Stimulated activated CD4-positive, alpha-beta T cell treated with anti-CD3 and anti-CD28 coated beads, Interleukin-1b, Interleukin-23, amount 100 ng/mL, for 1 hour (primary cell): ENCODE measurements at places on chromosomes 4 and X.

DNA sequence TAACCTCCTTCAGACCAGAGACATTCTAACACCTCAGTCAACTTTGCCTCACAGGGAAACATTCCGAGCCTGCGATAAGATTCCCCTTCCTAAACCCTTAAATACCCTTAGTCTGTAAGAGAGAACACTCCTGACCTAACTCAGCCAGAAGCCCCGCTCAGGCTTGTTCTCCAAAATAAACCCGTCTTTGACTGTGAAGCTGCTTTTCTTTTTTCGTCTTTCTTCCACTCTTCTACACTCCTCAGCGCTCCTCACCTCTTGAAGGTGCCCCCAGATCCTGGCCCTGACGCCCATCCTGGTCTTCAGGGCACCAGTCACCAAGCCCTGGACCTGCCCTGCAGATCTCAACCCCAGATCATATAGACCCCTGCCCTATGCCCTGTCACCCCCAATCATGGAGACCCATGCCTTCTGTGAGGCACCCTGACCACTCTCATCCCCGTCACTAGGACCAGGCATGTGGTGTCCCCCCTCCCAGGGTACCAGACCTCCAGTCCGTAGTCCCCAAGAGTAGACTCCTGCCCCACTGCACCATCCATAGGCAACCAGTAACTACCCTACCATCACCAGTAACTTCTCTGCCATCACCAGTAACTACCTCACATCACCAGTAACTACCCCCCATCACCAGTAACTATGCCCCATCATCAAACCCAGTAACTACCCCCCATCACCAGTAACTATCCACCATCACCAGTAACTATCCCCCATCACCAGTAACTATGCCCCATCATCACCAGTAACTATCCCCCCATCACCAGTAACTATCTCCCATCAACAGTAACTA is 3.5 kb downstream of the ASMTL start:
- DNase-seq = no peak

DNA sequence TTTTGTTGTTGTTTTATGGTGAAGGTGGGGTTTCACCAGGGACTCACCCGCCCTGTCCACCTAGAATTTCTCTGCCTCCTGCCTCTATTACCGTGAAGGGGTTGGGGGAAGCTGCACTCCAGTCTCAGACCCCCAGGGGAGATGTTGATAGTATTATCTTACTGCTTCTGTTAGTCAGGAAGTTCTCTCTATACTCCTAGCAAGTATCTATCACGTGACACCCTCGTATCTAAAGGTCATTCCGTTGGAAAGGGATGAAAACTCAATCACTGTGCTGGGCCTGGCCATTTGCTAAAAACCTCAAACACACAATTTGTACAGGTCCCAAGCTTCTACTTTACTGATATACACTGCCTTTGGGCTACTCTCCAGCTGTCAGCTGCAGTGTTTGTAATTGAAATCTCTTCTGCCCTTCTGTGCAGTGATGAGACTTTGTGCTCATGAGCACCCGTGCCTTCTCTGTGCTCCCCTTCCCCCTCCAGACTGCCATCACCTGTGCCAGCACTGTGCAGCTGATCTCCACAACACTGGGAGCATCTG is 188.5 kb upstream of the ANXA3 start:
- DNase-seq = no peak

DNA sequence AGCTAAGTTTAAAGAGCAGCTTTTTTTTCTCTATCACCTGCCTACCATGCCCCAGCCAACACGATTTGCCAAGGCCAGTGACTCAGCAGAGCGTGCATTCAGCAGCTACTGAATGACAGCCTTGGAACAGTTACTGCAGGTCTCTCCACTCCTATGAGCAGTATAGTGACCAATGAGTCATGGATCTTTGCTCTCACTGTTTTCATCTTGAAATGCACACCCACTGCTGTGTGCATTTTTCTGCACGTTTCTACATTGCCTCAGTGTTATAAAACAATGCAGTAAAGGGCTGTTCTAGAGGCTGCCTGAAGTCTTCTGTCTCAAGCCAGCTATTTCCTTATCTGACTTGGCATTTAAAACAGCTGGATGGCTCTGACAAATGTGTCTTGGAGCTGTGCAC is 66.0 kb upstream of the C4orf54 start:
- no peak for DNase-seq

GRCh38 chr4:74263551-74263950 is 44.7 kb upstream of the EPGN start:
- DNase-seq = no peak
